ENCODE measurements at places on chromosomes 1 and 21.
A peak's percentile ranks its signal among the peaks of the same experiment; 100 is the strongest.

DNA sequence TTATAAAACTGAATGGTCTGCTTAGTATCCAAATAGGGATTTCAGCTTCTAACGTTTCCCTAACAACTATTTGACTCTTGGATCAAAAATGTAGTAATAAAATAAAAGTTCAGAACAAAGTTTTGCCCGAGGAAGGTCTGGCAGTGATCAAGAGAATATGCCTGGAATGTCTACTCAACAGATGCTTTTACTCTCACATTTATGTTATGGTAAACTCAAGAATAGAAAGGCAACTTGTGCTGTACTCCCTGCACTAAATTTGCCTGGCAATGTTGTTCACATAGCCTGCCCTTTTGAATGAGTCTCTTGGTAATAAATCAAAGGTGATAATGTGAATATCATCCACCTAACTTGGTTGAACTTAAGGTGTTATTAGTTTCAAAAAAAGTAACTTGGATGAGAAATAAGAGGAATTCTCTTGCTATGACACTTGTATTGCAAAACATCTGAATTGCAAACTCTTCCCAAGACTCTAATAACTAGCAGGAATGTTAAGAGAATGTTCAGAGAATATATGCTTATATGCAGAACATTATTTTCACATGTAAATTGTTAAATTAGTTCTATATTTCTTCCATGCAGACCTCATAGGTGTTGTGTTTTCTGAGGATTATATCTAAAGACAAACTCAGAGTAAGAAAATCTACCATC is 215.8 kb downstream of the COL24A1 start:
- no peak overlapping the region for H3K27ac ChIP-seq
- no peak overlapping the region for H3K4me3 ChIP-seq
- no peaks in the 10 kb centered on the region for H3K36me3 ChIP-seq
- H3K27me3 ChIP-seq: peaks cover 4% of the 10 kb centered on the region
- no peaks in the 10 kb centered on the region for H3K4me1 ChIP-seq
- DNase-seq: no peak

- peaks cover 19% of the 10 kb centered on the region for H3K4me1 ChIP-seq
- H3K36me3 ChIP-seq: peaks cover 6% of the 10 kb centered on the region
- no peak overlapping the region for H3K27ac ChIP-seq
- no peaks in the 10 kb centered on the region for H3K27me3 ChIP-seq
- DNase-seq: no peak
Observed at GRCh38 chr1:44489481-44489880, 84.4 kb downstream of the RNF220 start.

DNA sequence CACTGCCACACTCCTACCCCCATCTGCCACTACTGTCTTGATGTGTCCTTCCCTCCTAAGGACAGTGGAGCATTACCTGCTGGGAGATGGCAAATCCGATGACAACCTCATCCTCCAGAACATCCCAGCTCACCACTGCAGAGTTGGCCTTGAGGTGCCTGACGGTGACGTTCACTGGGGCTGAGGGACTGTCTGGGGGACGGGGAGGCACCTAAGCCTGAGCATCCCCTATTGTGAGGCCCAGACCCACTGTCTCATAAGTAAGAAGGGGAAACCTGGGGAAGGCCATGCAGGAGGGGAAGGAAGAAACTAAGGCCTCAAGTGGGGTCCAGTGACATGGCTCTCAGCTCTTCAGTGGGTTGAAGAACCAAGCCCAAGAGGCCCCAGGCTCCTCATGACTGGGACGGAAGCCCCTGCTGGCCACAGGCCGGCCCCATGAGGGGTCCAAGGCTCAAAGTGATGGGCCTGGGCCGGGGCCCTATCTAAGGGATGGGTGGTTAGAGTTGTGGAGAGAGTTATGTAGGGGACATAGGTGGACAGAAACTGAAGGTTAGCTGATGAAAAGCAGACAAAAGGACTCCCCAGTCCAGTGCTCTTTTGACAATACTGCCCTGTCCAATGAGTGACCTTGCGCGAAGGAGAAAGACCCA is 1.8 kb downstream of the FNDC5 start:
- no peak overlapping the region for H3K27ac ChIP-seq
- H3K36me3 ChIP-seq: peaks cover 3% of the 10 kb centered on the region
- peaks cover 30% of the 10 kb centered on the region for H3K27me3 ChIP-seq
- peaks cover 26% of the 10 kb centered on the region for H3K4me1 ChIP-seq

GRCh38 chr1:244049162-244050013 is 1.7 kb upstream of the ZBTB18 start:
- no peak for DNase-seq
- H3K27me3 ChIP-seq: no peaks in the 10 kb centered on the region
- no peak overlapping the region for H3K4me3 ChIP-seq
- H3K36me3 ChIP-seq: no peaks in the 10 kb centered on the region
- H3K4me1 ChIP-seq: peaks cover 13% of the 10 kb centered on the region

DNA sequence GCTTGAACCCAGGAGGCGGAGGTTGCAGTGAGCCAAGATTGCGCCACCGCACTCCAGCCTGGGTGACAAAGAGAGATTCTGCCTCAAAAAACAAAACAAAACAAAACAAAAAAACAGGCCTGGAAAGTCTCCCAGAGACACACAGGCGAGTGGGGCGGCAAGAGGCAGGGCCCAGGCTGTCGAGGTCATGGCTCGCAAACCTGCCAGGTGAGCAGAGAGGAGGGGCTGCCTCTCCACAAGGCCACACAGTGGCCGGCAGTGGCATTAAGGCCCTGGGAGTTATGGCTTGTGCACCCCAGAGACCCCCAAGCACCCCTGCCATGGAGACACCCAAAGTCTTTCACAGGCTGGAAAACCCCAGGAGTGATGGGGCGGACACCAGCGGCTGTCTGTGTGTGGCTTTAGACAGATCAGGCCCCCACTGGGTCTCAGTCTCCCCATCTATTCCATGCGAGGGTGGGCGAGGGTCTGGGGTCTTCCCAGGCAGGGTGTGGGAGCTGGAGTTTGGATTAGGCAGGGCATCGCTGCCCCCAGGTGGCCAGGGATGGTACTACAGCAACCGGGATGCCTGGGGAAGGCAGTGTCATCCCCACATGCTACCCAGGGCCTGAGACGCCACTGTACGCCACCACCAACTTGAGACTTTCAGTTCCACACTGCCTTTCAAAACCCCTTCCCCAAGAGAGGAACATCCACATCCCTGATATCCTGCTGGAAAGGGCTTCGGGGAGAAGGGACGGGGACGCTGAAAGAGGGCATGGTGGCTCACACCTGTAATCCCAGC is 7.3 kb upstream of the CTRC start:
- H3K36me3 ChIP-seq: no peaks in the 10 kb centered on the region
- no peak overlapping the region for H3K4me3 ChIP-seq
- no peaks in the 10 kb centered on the region for H3K27me3 ChIP-seq
- H3K27ac ChIP-seq: no peak overlapping the region

DNA sequence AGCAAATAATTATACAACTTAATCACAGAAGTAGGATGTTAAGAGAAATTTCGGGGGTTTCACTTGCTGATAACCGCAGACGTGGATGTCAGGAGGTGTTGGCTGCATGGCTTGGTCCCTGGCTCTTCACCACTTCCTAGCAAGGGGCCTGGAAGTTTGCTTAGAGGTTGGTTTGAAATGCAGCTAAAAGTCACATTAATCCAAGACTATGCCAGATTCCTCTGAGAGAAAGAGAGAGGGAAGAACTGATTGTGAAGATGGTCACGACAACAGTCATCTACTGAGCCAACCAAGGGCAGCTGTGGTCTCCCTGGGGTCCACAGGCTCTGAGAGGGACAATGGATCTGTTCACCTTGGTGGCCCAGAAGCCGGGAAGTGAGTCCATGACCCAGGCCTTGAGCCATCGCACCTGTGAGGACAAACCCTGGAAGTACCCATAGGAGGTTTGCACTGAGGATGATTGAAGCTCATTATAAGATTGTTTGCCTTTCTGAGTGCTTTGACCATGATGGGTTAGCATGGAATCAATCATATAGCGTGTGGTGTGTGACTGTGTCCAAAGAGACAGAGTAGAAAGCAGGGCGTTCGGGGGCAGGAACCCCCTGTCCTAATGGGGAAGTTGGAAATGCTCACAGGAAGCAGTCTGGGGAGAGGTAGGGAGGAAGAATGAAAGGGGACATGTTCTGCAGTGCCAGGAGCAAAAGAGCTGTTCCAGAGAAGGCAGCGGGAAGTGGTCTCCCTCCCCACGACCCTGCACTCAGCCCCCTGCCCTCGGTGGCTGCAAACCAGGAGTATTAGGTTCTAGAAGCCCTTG is 47.1 kb downstream of the UMODL1 start:
- H3K36me3 ChIP-seq: no peaks in the 10 kb centered on the region
- H3K27ac ChIP-seq: no peak overlapping the region
- peaks cover 21% of the 10 kb centered on the region for H3K27me3 ChIP-seq
- no peak for DNase-seq
- peaks cover 17% of the 10 kb centered on the region for H3K4me1 ChIP-seq

DNA sequence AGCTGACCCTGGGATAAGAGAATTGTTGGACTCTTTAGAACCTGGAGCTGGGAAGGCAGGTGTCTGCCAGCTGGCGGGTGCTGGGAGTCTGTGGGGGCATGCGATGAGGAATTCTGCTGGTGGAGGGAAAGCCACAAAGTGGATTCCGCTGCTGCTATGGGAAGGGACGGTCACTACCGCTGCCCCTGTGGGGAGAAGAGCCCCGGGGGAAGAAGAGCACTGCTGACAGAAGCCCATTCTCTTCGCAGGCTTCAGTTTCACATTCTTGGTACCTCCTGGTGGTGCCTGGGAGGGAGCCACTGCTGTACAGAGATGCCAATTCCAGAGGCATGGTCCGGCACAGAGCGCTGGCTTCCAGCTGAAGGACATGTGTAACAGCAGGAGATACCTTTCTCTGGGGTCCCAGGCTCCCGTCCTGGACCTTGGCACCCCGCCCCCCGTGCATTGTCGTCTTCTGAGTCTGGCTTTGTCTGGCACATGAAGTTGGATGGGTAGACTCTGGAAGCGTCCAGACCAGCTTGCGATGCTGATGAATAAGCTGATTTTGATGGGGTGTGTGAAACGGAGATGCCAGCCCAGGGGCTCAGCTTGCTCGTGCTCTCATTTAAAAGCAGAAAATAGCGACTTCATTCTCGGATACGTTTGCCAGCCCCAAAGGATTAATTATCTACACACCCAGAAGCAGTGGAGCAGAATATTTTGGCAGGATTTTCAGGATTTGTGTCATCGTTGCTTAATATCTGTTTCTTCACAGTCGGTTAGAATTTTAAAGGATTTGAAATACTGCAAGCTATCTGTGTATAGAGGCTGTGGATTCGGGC is 13.2 kb downstream of the PDXK start:
- no peaks in the 10 kb centered on the region for H3K27me3 ChIP-seq
- no peak for DNase-seq
- peak overlapping the region; percentile 43 for H3K27ac ChIP-seq
- H3K36me3 ChIP-seq: no peaks in the 10 kb centered on the region
- peak overlapping the region; percentile 2 for H3K4me3 ChIP-seq
- H3K4me1 ChIP-seq: peaks cover 28% of the 10 kb centered on the region

- no peak overlapping the region for H3K4me3 ChIP-seq
- H3K27me3 ChIP-seq: no peaks in the 10 kb centered on the region
- no peaks in the 10 kb centered on the region for H3K4me1 ChIP-seq
- H3K36me3 ChIP-seq: no peaks in the 10 kb centered on the region
Observed at GRCh38 chr1:87572891-87573290, 244.2 kb downstream of the LMO4 start.

GRCh38 chr1:204191456-204191855 is 4.8 kb downstream of the KISS1 start:
- no peaks in the 10 kb centered on the region for H3K36me3 ChIP-seq
- no peak overlapping the region for H3K27ac ChIP-seq
- H3K4me1 ChIP-seq: peaks cover 7% of the 10 kb centered on the region
- no peak overlapping the region for H3K4me3 ChIP-seq
- no peak for DNase-seq
- H3K27me3 ChIP-seq: peaks cover 96% of the 10 kb centered on the region

Data from neural crest cell (in vitro differentiated cells).